ENCODE measurements at places on chromosomes 2 and 18.

DNA sequence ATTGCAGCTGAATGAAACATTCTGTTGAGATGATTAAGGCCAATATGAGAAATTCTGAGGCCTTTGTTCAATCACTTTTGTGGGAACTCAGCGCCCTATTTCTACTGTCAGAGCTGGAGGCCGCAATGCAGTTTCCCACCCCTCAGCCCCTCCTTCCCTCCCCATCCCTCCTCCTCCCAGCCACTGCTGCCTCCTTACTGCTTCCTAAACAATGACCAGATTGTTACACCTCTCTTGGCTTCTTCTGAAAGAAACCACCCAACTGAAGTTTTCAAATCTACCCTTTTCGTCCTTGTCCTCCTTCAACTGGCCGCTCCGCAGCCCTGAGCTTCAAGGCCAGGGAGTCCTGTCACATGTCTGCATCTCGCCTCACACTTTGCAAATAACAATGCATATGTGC, 36.7 kb upstream of the MAPK4 start:
- no peak for DNase-seq

DNA sequence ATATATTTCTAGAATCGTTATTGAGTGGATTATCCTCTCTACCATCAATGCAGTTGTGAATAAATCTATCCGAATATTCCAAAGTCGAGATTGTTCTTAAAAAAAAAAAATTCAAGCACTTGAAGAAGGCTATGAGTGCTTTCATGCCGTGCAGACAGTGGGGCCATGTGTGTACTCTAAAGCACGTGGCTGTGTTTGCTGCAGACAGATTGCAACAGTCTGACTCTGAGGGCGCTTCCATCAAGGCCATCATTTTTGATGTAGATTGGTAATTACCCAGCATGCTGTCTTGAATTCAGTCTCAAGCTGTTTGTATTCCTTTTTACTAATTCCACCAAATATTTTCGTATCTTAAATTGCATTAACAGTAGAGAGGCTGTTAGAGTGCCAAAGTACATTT, 325.9 kb upstream of the LINC00305 start:
- no peak for DNase-seq

- DNase-seq = no peak
These were observed 949.2 kb downstream of the DSC3 start for GRCh38 chr18:30093376-30093775.

DNA sequence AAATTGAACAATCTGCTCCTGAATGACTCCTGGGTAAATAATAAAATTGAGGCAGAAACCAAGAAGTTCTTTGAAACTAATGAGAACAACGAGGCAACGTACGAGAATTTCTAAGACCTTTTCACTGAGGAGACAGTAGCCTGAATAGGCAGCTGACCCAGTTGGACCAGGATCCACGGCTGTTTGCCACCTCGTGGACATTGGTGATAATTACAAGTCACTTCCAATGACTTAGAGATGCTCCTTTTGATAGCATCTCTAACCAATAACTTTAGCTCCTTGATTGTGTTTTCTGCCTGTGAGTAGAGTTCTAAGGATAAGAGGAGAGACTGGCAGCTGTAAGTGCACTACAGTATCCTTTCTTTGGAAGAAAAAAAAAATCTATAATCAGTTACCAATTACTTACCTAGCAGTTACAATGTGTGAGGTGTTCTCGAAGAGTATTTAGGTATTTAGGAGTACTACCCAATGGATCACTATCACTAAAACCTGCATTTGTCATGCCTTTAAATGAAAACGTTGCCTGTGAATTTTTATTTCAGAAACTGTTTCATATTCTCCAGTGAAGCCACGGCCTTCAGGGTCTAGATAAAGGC, 31.3 kb upstream of the CNTNAP5 start:
- DNase-seq = no peak

- no peak for DNase-seq
These were observed 12.2 kb downstream of the ARPC2 start for GRCh38 chr2:218229239-218229638.

DNA sequence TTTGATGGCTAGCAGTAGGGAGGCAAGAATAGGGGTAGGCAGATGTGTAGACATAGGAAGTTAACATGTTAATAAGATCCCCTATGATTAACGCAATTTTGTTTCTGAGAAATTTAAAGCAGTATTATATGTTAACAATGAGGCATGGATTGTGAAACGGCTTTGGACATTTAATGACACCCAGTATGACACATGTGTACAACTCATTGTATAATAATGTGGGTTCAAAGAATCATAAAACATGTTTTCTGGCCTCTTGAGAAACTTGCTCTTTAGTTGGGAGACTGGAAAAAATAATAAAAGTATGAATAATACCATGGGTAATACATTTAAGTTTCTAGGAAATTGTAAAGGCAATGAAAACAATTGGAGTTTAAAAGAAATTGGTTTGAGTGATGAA, 332.1 kb upstream of the CDH20 start:
- no peak for DNase-seq

DNA sequence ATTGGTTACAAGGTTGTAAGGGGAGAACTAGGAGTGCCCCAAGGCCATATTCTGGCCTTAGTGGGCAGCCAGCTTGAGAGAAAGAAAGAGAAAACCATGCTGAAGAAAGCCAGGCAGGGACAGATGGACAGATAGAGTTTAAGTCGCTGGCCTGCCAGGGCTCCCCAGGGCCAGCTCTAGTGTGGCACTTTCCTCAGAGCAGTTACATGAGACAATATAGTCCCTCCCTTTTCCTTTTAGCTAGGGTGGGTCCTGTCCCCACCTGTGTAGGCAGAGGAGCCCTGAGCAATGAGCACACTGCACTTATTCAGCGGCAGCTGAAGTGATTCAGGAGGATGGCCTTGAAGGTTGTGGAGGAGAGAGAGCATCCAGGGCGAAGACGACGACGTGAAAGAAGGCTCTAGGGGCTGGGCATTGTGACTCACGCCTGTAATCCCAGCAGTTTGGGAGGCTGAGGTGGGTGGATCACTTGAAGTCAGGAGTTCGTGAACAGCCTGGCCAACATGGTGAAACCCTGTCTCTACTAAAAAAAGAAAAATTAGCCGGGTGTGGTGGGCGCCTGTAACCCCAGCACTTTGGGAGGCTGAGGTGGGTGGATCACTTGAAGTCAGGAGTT, 152.0 kb upstream of the SLC1A4 start:
- DNase-seq = no peak

DNA sequence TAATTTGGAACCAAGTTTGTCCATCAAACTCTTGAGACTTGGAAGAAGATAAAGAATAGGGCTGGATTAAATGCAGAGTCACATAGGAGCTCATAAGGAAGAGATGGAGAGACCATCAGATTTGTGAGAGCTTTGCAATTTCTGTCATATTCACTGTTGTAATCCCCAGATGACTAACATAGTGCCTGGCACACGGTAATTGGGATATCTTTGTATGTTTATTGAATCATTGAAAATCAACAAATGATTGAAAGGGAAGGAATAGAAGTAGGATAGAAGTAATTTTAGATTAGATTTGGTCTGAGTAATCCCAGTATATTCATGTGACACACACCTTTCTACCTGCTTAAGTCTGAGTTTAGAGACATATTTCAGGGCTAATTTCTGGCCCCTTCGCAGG, 75.4 kb downstream of the LCLAT1 start:
- no peak for DNase-seq

GRCh38 chr2:123770996-123771720, 253.9 kb upstream of the CNTNAP5 start:
- no peak for DNase-seq

- DNase-seq = no peak
These were observed 181.3 kb upstream of the EPHA4 start for GRCh38 chr2:221753401-221753800.

DNA sequence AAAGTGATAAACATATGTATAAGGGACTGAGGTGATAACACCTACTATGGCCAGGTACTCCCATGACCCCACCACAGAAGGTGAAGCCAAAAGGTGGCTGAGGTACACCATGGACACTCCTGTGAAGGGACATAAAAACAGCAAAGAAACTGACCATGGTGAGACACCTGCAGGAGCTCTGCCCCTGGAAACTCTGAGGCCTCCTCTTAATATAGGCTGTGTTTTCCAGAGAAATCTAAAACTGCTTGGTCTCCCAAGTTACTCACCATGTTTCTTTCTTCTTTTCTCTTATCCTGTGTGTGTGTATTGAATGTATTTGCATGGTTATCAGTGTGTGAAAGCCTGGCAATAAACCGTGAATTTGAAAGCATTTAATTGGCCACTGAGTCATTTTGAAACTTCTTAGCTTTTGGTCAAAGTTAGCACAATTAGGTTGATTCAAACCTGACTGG, 739.3 kb upstream of the GCFC2 start:
- no peak for DNase-seq

GRCh38 chr2:104412384-104412783, 441.5 kb upstream of the POU3F3 start:
- no peak for DNase-seq

DNA sequence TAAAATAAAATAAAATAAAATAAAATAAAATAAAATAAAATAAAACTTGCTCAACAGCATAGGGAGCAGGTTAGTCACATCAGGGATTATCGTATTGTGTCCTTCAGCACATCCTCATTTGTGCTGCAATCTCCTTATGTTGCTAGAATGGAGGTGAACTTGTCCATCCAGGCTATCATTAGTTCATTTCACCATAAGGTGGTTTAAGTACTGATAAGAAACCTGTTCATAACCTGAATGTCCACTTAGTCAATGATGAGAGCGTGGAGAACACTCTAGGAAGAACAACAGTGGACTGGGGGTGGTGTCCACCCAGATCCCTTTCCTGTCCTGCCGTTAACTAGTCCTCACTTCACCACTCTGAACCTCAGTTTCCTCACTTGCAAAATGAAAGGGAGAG, 21.9 kb downstream of the DHRS9 start:
- no peak for DNase-seq

- no peak for DNase-seq
These were observed 8.2 kb downstream of the ARHGAP25 start for GRCh38 chr2:68742626-68743415.

All from activated CD4-positive, alpha-beta T cell treated with anti-CD3 and anti-CD28 coated beads for 1 hour (primary cell).